ENCODE measurements at places on chromosomes 7 and 10.

DNA sequence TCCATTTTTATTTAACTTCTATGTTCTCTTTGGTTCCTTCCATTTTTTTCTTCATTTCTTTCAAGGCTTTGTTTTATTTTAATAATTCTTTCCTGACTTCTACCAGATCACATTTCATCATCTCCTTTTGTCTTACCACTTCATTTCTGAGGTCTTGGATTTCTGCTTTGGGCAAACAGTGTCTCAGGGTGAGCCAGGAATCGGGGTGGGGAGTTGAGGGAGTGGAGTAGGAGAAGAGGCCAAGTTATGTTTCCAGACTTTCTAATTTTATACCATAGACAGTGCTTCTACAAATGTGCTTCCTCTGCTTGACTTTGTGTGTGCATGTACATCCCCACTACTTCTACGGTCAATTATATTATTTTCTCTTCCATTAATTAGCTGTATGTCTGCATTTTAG is 112.1 kb downstream of the PRKG1 start:
- DNase-seq = no peak

DNA sequence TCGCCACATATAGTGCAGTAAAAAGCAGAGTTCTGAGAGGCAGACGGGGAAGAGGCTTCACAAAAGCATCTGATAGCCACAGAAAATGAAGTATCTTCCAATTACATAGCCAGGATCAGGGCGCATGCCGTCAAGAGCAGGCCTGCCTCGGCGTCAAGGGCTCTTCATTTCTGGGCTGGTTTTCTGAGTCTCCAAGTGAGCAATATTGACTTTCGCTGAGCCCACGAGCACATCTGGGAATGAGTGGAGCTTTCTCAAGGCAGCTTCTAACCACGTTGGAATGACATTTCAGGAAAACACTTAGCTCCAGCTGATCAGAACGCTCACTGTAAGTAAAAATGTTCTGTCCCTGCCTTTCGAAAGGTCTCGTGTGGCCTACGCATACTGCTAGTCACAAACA is 51.9 kb downstream of the CLRN3 start:
- DNase-seq = no peak

DNA sequence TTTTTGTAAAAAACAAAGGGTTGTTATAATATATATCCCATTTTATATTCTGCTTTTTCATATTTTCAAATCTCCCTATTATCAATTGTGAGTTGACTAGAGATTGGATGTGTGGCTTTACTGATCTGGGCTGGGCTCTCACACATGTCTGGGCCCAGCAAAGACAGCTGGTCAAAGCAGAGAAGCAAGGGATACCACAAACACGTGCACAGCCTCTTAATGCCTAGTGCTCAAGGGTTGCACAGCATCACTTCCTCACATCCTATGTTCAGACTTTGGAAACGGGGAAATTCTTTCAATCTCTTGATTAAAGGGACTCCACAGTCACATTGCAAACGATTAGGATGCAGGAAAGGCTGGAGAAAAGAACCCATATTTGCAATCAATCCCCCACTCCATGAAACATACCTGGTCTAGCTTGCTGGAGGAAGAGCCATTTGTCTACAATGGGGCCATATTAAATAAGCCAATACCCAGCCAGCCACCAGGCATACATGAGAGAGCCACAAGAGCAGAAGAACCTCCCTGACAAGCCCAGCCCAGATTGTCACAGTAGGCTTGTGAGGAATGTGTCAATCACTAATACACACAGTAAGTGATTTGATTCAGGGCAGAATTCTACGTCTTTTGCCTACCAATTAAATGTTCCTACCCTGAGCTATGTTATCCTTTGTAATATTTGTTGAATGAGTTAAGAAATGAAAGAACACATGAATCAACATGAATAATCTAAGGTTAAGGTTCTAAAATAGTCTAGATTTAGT is 431.2 kb downstream of the TNS3 start:
- DNase-seq = no peak

DNA sequence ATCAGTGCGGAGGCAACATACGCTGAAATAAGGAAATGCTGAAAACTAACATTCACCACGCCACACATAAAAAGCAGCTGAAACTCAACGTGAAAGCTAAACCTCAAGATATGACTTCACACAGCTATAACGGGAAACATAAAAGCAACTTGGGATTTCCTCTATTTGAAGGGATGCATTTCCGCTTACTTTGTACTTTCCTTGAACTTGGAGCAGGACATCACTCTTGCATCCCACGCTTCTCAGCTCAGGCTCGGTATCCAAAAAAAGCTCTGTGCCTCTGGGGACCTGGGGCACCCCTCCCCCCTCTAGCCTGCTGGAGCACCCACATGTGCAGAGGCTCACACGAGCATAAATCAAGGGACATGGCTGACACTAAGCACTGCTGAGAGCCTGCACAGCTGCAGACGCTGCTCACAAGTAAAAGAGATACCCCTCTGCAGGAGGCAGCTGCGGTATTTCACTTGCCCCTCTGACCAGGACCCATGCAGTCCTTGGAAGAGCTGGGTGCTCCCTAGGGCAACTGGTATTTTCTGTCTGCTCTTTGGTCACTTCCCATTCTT is 34.2 kb downstream of the PARD3 start:
- DNase-seq = no peak

Measured in AG08396 (cell line).